BJ (cell line): ENCODE measurements at places on chromosomes 13 and 19. TPM values are rescaled to one million over a fixed set of nuclear protein-coding genes. Genes with fewer than 3 reads are reported as not detected.

The SIGLEC10 gene
- not detected in 2 replicates for polyA plus RNA-seq

The PLPPR3 gene
- 0.56 and 1.1 TPM in 2 replicates for polyA plus RNA-seq

The CABP5 gene
- polyA plus RNA-seq: not detected in 2 replicates

The LILRA6 gene
- not detected in 2 replicates for polyA plus RNA-seq

The MAST1 gene
- polyA plus RNA-seq: 0.25 TPM in 1 of 2 replicates, not detected in the other

The COL4A1 gene
- 345 and 375 TPM in 2 replicates for polyA plus RNA-seq

The TLE6 gene
- 0.12 and 0.26 TPM in 2 replicates for polyA plus RNA-seq

The BLVRB gene
- polyA plus RNA-seq: 41.5 and 71.4 TPM in 2 replicates

The GPR12 gene
- polyA plus RNA-seq: not detected in 2 replicates

The SHISA7 gene
- not detected in 2 replicates for polyA plus RNA-seq

The CD22 gene
- not detected in 2 replicates for polyA plus RNA-seq

The CGB8 gene
- polyA plus RNA-seq: 0.22 TPM in 1 of 2 replicates, not detected in the other

The BST2 gene
- 4.5 and 6.4 TPM in 2 replicates for polyA plus RNA-seq

The MAST3 gene
- polyA plus RNA-seq: 1.9 and 2.8 TPM in 2 replicates

The LMTK3 gene
- 0.04 TPM in 1 of 2 replicates, not detected in the other for polyA plus RNA-seq

The PSG7 gene
- polyA plus RNA-seq: 0.16 and 0.17 TPM in 2 replicates

The ZNF432 gene
- 1.9 and 4.4 TPM in 2 replicates for polyA plus RNA-seq

The SLC25A15 gene
- polyA plus RNA-seq: 4.7 and 5.9 TPM in 2 replicates

The IL11 gene
- 11.9 and 16.4 TPM in 2 replicates for polyA plus RNA-seq

The NANOS3 gene
- 0.20 and 0.55 TPM in 2 replicates for polyA plus RNA-seq

The NLRP12 gene
- polyA plus RNA-seq: not detected in 2 replicates

The MISP3 gene
- polyA plus RNA-seq: 0.39 and 0.58 TPM in 2 replicates

The MEIOSIN gene
- not detected in 2 replicates for polyA plus RNA-seq

The HIPK4 gene
- polyA plus RNA-seq: 0.10 and 0.21 TPM in 2 replicates

The KANK2 gene
- 113 and 176 TPM in 2 replicates for polyA plus RNA-seq

The CYP2A6 gene
- polyA plus RNA-seq: not detected in 2 replicates

The KANK3 gene
- 0.02 TPM in 1 of 2 replicates, not detected in the other for polyA plus RNA-seq

The ACTMAP gene
- 3.9 and 5.5 TPM in 2 replicates for polyA plus RNA-seq

The RFPL4AL1 gene
- not detected in 2 replicates for polyA plus RNA-seq

The BRME1 gene
- polyA plus RNA-seq: 0.38 and 0.94 TPM in 2 replicates

The RAB3A gene
- 1.4 and 2.0 TPM in 2 replicates for polyA plus RNA-seq

The EFNA2 gene
- not detected in 2 replicates for polyA plus RNA-seq

The TNFAIP8L1 gene
- polyA plus RNA-seq: 3.7 and 4.8 TPM in 2 replicates

The FFAR1 gene
- polyA plus RNA-seq: not detected in 2 replicates

The PDE4A gene
- 3.4 and 4.2 TPM in 2 replicates for polyA plus RNA-seq

The COX7A1 gene
- polyA plus RNA-seq: 193 and 569 TPM in 2 replicates

The POGLUT2 gene
- 11.0 and 19.1 TPM in 2 replicates for polyA plus RNA-seq

The KLF12 gene
- polyA plus RNA-seq: 16.3 and 19.7 TPM in 2 replicates
